Esophagus muscularis mucosa (tissue), 4 donors: ENCODE measurements at places on chromosomes 16 and 17. TPM values are rescaled to one million over a fixed set of nuclear protein-coding genes. Genes with fewer than 3 reads are reported as not detected.

Gene HOXB6
- total RNA-seq: 2.2 TPM

Gene PYDC1
- total RNA-seq: not detected

Gene RDM1
- total RNA-seq: not detected

Gene CMTM2
- total RNA-seq: not detected

Gene IRF8
- 12.9 TPM for total RNA-seq

DNA sequence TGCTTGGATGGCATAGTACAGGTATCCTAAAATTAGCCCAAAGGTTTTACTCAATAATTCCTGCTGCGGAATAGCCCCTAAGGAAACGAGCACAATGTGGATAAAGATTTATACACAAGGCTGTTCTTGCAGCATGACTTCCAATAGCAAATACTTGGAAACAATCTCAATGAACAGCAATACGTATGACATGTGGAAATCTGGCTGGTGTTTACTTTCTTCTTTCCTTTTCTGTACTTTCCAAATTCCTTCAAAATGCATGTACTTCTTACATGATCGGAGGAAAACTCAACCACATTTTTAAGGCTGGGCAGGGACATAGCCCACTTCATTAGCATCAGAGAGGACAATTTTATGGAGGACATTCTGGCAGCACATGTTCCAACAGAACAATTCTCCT is 86.6 kb downstream of the C16orf95 start:
- no peaks in the 10 kb centered on the region for H3K27me3 ChIP-seq
- no peak for DNase-seq
- no peaks in the 10 kb centered on the region for H3K36me3 ChIP-seq
- H3K27ac ChIP-seq: no peak overlapping the region
- no peak overlapping the region for H3K4me3 ChIP-seq

DNA sequence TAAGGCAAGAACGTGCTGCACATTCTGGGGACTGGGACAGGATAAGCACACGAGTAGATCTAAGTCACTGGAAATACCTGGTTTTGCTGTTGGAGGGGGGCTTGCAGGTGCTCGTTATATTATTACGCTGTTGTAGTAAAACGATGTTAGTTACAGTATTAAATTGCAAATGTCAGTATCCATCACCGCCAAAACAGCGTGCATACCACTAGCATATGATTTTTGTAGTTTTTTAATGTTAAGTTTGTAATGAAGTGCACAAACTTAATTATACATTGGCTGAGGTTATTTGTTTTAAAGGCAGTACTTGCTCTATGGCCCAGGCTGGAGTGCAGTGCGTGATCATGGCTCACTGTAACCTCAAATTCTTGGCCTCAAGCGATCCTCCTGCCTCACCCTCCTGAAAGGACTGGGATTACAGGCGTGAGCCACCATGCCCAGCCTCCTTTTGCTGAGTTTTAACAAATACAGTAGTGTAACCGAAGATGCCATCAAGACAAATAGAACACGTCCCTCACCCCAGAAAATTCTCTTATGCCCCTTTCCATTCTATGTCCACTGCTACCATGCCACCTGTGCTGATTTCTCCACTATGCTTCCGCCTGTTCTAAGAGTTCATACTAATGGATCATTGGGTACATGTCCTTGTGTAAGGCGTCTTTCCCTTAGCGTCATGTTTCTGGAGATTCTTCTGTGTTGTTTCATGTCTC is 20.7 kb upstream of the CSNK1D start:
- H3K4me1 ChIP-seq: peaks cover 72% of the 10 kb centered on the region
- peak overlapping the region; percentile 94 for H3K27ac ChIP-seq
- H3K36me3 ChIP-seq: no peaks in the 10 kb centered on the region
- peak overlapping the region; percentile 66 for H3K4me3 ChIP-seq
- H3K27me3 ChIP-seq: no peaks in the 10 kb centered on the region

- peak overlapping the region; percentile 3 for H3K27ac ChIP-seq
- no peak for DNase-seq
- H3K4me1 ChIP-seq: peaks cover 14% of the 10 kb centered on the region
- H3K27me3 ChIP-seq: no peaks in the 10 kb centered on the region
Observed at GRCh38 chr16:69435977-69436820, 11.8 kb downstream of the CYB5B start.

DNA sequence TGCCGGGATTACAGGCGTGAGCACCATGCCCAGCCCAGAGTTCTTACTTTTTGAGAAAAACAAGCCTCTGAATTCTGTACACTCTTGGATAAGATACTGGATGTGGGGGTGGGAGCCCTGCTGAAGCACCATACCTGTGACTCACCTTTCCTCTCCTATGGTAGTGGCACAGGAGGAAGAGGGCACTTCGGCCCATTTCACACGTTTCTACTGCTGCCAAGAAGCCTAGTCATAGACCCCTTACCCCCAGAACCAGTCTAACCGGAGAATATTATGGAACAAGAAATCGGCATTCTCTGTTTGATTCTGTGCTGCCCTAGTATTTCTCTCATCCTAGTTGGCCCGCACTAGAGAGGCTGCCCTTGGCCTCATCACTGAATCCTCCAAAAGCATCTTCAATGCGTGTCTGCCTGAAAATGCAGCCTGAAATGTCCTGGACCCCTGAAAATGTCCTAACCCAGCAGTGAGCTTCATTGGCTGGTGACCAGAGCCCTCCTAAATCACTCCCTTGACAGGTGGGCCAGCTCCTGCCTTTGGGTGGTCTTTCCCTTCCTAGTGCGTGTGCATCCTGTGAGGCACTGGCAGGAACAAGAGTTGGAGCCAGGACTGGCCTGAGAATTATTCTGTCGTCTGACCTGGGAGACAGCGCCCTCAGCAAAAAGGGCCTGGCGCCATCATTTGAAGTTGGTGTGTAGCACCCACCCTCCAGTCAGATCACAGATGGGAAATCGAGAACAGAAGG is 37.9 kb downstream of the NDEL1 start:
- DNase-seq: peak; percentile 75
- H3K27ac ChIP-seq: no peak overlapping the region
- H3K36me3 ChIP-seq: peaks cover 80% of the 10 kb centered on the region
- H3K27me3 ChIP-seq: no peaks in the 10 kb centered on the region

DNA sequence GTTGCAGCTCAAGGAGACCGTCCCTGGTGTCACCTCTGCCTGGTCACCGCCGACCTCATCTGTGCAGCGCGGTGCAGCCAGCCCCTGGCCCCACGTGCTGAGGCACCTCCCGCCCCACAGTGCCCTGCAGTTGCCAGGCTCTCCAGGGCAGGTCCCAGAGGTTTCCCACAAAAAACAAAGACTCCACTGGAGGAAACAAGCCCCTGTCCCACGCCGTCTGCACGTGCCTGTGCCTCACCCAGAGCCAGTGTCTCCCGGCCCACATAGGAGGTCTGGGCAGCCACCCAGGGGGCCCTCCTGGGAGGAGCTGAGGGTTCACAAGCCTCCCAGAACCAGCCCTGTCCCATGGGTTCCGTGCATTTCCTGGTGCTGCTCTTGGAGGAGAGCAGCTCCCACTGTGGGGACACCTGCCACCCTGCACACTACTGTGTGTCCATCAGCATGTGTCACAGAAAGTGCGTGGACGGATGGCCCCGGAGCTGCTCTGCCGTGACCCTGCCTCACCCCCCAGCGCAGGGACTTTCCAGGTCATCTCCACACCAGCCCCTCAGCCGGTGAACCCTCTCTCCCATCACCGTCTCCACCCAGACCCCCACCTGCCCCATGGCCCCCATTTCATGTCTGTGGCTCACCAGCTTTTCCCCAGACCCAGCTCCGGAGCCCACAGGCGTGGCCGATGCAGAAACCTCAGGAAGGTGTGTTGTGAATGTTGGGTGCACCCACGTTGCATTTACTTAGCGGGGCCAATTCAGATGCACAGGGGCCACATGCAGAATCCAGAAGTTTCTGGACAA is 17.0 kb upstream of the CDH15 start:
- peaks cover 22% of the 10 kb centered on the region for H3K36me3 ChIP-seq
- no peak overlapping the region for H3K27ac ChIP-seq
- no peaks in the 10 kb centered on the region for H3K27me3 ChIP-seq
- no peak for DNase-seq
- H3K4me3 ChIP-seq: no peak overlapping the region

DNA sequence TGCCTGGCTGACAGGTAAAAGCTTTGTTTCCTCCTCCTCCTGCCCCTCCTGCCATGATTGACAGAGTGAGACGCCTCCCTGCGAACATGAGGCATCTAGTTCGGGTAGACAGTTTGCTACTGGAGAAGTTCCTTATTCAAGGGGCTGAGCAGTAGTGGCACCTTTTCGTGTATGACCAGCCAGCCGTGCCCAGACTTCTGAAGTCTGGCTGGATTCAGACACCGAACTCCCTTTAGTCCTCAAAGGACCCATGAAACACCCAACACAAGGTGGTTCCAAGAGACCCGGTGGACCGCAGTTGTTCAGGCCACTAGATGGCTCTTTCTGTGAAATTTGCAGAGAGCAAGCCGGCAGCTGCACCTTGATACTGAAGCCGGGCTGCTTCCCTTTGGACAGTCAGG is 192.8 kb downstream of the XYLT1 start:
- H3K4me3 ChIP-seq: no peak overlapping the region
- H3K36me3 ChIP-seq: no peaks in the 10 kb centered on the region
- H3K27me3 ChIP-seq: no peaks in the 10 kb centered on the region
- no peak overlapping the region for H3K27ac ChIP-seq
- no peak for DNase-seq
- H3K4me1 ChIP-seq: peaks cover 33% of the 10 kb centered on the region

- DNase-seq: peak; percentile 86
- peak overlapping the region; percentile 99 for H3K4me3 ChIP-seq
- H3K4me1 ChIP-seq: peaks cover 22% of the 10 kb centered on the region
- H3K36me3 ChIP-seq: no peaks in the 10 kb centered on the region
- H3K27ac ChIP-seq: peak overlapping the region; percentile 86
- no peaks in the 10 kb centered on the region for H3K27me3 ChIP-seq
Observed at GRCh38 chr17:68205808-68206720, 41.8 kb upstream of the AMZ2 start.

- H3K36me3 ChIP-seq: no peaks in the 10 kb centered on the region
- H3K4me1 ChIP-seq: peaks cover 54% of the 10 kb centered on the region
- H3K4me3 ChIP-seq: peak overlapping the region; percentile 76
- no peak for DNase-seq
Observed at GRCh38 chr16:58128711-58129096, 477 bp downstream of the CFAP20 start.

DNA sequence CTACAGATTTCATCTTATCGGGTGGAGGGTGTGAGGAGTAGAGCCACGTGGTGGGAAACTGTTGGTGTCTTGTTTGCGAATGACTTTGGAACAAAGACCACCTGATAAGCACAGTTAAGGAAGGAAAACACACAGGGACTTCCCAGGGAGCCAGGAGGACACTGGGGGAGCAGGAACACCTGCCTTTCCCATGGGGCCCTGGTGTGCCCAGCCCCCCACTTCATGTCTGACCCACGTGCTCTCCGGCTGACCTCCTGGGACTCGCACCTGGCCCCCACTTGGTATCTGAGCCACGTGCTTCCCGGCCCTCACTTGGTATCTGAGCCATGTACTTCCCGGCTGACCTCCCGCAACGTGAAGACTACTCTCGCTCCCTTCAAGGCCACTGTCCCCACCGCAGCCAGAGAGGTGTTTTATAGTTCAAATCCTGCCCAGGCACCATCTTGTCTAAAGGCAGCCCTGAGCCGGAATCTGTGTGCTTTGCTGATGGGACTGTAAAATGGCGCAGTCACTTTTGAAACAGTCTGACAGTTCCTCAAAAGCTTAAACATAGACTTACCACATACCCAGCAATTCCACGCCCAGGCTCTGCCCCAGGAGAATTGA is 5.4 kb upstream of the CSNK1D start:
- H3K4me3 ChIP-seq: no peak overlapping the region
- DNase-seq: no peak
- no peak overlapping the region for H3K27ac ChIP-seq
- H3K36me3 ChIP-seq: peaks cover 9% of the 10 kb centered on the region

GRCh38 chr17:83119987-83120864 is 40.8 kb downstream of the METRNL start:
- H3K27me3 ChIP-seq: peaks cover 47% of the 10 kb centered on the region
- H3K27ac ChIP-seq: no peak overlapping the region
- peaks cover 13% of the 10 kb centered on the region for H3K4me1 ChIP-seq
- H3K4me3 ChIP-seq: no peak overlapping the region
- no peaks in the 10 kb centered on the region for H3K36me3 ChIP-seq
- no peak for DNase-seq

DNA sequence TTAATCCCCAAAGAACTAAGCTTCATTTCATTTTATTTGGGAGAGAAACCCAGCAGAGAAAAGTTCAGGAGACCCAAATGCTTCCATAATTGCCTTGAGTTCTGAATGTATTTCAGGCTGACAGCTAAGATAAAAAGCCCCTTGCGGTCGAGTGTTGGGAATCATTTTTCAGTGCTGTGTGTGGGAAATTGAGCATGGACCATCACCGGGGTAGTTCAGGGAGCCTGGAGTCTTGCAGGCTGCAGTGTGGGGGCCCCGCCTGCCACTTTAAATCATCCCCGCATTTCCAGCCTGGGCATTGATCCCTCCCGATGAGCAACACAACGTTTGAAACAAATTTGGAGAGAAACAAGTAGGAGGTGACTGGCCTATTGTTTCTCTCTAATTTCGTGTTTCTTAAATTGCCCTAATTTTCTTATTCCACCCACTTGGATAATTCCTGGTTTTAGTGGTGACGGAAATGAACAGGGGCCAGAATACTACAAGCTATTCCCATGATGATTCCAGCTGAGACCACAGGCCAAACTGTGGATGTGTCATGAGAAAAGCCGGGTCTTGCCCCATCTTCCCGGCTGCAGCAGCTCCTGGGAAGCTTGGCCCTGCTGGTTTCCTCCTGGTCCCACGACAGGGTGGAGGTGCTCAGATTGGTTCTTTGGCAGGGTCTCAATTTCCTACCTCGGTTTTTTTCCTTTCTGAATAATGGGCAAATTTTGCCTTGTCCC is 75.1 kb downstream of the FOXL1 start:
- no peaks in the 10 kb centered on the region for H3K27me3 ChIP-seq
- no peaks in the 10 kb centered on the region for H3K36me3 ChIP-seq
- H3K27ac ChIP-seq: no peak overlapping the region
- H3K4me1 ChIP-seq: no peaks in the 10 kb centered on the region
- H3K4me3 ChIP-seq: no peak overlapping the region

GRCh38 chr17:79616801-79617200 is 6.0 kb upstream of the RBFOX3 start:
- H3K27me3 ChIP-seq: no peaks in the 10 kb centered on the region
- peaks cover 22% of the 10 kb centered on the region for H3K4me1 ChIP-seq
- no peak overlapping the region for H3K4me3 ChIP-seq
- H3K36me3 ChIP-seq: no peaks in the 10 kb centered on the region

- no peaks in the 10 kb centered on the region for H3K27me3 ChIP-seq
- DNase-seq: no peak
- peaks cover 31% of the 10 kb centered on the region for H3K4me1 ChIP-seq
- no peak overlapping the region for H3K4me3 ChIP-seq
Observed at GRCh38 chr16:4389051-4389955, 17.7 kb downstream of the VASN start.

GRCh38 chr16:49860593-49860992 is 4.7 kb upstream of the ZNF423 start:
- no peaks in the 10 kb centered on the region for H3K27me3 ChIP-seq
- no peak for DNase-seq

DNA sequence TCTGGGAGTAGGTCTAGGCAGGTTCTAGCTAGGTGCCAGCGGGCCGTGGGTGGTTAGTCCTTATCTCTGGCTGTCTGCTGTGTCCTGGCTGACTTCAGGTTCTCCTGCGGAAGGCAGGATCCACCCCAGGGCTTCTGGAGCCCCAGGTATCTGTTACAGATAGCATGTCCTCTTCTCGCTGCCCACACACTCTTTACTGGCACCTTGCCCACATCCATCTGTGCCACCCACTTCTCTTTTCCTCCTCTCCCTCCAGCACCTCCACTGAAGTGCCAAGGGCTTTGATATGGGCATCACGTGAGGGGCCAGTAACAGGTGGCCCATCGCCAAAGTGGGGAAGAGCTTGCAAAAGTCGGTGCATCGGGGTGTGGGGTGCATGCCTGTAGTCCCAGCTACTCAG is 4.6 kb upstream of the MPP2 start:
- no peak overlapping the region for H3K27ac ChIP-seq
- no peak for DNase-seq
- H3K4me3 ChIP-seq: no peak overlapping the region
- peaks cover 20% of the 10 kb centered on the region for H3K4me1 ChIP-seq
